ENCODE measurements at places on chromosomes 1 and 21.

- DNase-seq = peak; percentile 15
Observed at GRCh38 chr1:81801651-81802456, 1.1 kb downstream of the ADGRL2 start.

- DNase-seq = no peak
Observed at GRCh38 chr1:29569971-29570634, 333.8 kb downstream of the PTPRU start.

DNA sequence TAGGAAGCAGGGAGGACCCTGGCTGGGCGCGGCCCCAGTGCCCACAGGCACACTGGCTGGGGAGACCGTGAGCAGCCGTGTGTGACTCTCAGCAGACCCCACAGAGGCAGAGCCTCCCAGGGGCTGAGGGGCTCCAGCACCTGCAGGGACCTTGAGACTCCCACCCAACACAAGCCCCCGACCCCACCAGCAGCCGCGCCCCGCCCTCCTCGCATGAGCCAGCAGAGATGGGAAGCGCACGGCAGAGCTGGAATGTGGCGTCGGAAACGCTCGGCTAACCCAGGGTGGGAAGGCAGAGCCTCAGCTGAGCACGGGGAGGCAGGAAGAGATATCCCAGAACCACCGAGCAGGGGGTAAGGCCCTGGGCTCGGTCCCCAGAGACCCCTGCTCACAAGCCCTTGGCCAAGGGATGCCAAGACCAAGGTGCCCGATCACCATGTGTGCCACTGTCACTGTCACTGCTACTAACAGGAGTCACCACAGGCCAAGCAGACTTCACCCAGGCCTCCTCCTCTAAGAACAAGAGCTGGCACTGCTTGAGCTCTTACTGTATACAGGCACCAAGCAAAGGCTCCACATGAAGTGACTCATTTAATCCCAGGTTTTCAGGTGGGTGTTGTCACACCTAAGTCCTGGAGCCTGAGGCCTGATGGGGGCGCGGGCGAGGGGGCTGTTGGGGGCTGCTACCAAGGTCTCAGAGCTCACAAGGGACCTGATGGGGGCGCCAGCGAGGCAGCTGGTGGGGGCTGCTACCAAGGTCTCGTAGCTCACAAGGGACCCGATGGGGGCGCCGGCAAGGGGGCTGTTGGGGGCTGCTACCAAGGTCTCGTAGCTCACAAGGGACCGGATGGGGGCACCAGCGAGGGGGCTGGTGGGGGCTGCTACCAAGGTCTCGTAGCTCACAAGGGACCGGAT, 20.1 kb downstream of the MEGF6 start:
- no peak for DNase-seq

- DNase-seq = no peak
Observed at GRCh38 chr1:229344937-229345684, 2.3 kb upstream of the CCSAP start.

DNA sequence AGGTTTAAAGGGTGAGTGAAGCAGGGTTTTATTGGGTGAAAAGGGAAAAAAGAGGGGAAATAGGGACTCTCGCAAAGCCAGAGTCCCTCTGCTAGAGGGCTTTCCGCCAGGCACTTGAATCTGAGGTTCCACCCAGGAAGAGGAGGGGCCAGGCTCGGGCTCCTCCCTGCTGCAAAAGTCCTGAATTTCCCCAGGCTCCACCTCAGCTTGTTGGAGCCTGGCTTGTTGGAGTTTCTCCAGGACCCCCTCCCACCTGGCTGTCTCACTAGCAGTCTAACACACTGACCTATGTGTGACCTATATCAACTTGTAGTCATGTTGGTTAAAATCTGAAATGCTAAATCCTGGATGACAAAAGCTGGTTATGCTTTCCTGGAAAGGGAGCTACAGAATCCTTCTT, 25.5 kb downstream of the GBP2 start:
- no peak for DNase-seq

DNA sequence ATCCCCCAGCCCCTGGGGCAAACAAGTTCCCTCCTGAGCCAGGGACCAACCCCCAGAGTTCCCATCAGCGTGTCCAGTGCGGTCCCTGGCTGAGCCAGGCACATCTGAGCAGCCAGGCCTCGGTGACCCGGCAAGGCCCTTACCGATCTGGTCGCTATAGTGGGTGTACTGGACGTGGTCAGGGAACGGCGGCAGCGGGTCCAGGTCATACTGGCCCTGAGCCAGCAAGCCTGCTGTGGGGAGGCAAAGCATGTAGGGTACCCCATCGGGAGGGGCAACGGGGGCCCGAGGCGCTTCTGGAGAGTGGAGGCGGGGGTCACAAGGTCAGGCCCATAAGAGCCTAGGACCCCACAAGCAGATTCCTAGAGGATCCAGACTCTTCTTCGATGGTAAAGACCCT, 3.5 kb downstream of the MFAP2 start:
- no peak for DNase-seq

GRCh38 chr1:93440272-93440671, 7.6 kb upstream of the FNBP1L start:
- DNase-seq = no peak

DNA sequence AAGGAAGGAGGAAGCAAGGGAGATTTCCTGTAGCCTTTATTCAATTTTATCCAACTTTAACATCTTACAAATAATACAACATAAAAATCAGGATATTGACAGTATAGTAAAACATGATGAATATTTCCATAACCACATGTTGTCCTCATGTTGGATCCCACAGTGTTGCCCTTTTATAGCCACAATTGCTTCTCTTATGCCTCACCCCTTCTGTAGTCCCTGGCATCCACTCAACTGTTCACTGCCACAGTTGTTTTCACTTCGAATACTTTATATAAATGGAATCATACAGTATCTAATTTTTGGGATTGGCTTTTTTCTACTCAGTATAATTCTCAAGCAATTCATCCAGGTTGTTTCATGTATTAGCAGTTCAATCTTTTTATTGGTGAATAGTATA, 44.8 kb downstream of the SRSF11 start:
- DNase-seq = no peak

DNA sequence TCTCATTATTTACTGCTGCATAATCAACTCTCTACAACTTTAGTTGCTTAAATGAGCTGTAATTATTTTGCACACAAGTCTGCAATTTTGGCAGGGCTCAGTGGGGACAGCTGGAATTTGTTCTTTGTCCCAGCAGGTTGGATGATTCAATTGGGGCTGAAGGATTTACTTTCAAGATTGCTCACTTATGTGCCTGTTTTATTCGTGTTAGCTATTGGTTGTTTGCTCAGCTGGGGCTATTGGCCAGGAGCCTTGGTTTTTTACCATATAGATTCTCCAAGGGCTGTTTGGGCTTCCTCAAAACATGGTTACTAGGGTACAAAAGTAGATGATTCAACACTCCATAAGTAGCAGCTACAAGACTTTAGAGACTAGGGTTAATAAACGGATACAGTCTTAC, 13.4 kb downstream of the OR10R2 start:
- no peak for DNase-seq

GRCh38 chr1:113416496-113416895, 26.2 kb downstream of the MAGI3 start:
- no peak for DNase-seq

GRCh38 chr1:208009303-208009702, 98.4 kb upstream of the CD34 start:
- DNase-seq = no peak

- DNase-seq = no peak
Observed at GRCh38 chr1:60848583-60849188, 233.7 kb upstream of the NFIA start.

DNA sequence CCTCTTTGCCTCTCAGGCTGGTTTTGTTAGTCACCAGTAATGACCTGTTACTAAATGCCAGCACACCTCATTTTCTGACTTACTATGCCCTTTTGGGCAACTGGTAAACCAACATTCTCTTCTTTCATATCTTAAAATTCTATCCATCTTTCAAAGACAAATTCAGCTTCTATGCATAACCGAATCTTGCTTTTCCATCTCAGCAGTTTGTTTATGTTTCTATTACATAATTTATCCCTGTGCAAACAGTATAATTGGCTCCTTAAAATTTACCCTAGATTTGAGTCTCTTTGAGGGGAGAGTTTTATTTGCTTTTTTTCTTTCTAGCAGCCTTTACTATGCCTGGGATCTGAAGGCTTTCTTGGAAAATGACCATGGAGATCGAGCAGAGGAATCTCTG, 58.5 kb upstream of the SIPA1L2 start:
- no peak for DNase-seq

- peak; percentile 68 for DNase-seq
Observed at GRCh38 chr1:201328576-201328975, 45.3 kb downstream of the PKP1 start.

GRCh38 chr1:93207211-93207610, 26.7 kb downstream of the CCDC18 start:
- no peak for DNase-seq

DNA sequence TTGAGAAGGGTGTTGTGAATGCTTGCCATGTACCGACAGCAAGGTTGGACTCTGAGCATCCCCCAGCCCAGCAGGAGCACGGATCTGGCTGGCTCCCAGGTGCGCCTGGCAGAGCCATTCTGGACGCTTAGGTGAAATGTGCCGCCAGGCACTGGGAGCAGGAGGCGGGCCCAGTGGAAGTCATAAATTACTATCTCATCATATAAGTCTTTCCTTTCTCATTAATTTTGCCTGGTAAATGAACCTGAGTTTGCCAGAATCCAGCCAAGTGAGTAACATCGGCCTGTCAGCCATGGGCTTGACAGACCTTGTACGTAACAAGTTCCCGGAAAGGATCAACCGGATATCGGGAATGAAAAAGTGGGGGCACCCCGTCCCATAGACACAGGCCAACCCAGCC, 179.5 kb upstream of the ARHGEF16 start:
- no peak for DNase-seq

- peak; percentile 22 for DNase-seq
Observed at GRCh38 chr1:68173936-68174737, 58.2 kb downstream of the WLS start.

- peak; percentile 80 for DNase-seq
Observed at GRCh38 chr1:205977402-205978014, 25.7 kb downstream of the RAB7B start.

DNA sequence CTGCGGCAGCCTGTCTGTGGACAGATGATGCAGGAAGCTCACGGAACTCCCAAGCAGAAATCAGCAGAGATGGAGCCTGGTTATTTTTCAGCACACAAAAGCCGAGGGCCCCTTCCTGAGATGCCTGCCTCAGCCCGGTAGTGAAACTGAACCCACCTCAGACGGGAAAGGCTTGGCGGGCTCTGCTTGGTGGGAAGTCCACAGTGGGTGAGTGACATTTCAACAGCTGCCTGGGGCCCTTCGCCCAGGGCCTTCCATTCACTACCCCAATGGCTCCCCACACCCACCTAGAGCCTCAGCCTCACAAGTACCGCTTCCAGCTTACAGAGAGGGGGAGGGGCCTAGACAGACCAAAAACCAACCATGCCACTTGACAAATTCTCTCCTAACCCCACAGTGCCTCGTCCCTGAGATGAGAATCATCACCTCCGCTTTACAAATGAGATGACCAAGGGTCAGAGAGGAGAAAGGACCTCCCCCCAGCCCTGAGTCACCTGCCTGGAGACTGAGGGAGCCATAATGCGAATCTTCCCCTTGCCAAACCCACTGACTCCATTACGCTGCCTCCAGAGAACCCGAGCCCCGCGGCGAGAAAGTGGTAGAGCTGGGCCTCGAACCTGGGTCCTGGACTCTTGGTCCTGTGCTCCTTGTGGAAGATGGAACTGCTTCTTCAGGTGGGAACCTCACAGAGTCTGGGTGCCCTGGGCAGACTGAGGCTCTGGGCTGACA, 3.4 kb upstream of the ECE1 start:
- DNase-seq = no peak

DNA sequence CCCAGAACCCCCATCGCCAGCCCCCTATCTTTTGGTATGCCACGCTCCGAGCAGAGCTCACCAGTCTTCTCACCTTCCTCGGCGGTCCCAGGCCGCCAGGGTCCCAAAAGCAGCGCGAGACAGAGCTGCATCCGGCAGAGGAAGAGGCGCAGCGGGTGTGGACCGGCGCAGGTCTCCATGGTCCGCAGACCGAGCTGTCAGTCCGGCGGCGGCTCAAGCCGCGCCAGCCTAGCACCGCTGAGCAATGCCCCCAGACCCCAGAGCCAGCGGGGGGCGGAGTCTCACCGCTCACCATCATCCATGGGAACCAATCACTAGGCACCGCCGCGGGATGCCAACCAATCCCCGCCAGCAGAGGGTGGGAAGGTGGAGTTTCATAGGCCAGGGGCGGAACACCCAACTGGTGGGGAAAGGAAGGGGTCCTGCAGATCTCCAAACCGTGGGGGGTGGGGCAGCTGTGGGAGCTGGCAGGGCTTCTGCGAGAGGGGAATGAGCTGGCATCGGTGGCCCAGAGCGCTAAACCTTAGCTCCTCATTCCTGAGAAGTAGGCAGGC, at the start of gene EPHA10:
Gene EPHA10 (minus strand): TSS at position 233 of the 554 bp plus-strand sequence. CDS start 54 bp downstream, at position 179.
- peak; percentile 87 for DNase-seq

DNA sequence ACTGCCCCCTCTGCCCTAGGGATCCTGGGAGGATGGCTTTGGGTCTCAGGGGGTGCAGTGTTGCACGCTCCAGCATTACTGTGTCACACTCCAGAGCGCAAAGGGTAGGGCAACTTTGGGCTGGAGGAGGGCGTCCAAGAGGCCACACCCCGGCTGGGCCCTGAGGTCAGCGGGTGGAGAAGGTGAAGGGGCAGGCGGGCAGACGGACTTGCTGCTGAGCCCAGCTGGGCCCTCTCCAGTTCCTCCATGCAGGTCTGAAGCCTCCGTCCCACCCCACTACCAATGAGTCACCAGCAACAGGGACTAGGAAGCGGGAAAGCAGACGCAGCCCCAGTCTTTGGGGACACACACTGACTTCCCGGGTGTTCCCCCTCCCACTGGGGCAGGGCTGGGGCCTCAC, 116.0 kb downstream of the CASZ1 start:
- DNase-seq = no peak

DNA sequence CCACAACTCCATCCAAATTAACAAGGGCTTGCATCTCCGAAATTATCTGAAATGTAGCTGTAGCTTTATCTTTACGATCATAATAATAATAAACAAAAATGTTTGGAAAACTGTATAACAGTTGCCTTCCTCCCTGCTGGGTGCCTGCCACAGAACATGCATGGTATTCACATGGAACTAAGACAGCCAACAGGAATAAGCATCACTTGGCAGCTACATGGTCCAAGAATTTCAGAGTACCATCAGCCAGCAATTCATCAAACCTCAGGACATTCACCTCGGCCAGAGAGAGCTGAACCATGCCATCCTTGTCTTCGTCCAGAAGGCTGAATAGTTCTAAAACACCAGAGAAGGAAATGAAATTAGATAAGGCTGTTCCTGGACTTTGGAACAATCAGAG, 122.7 kb downstream of the CAPN8 start:
- no peak for DNase-seq

DNA sequence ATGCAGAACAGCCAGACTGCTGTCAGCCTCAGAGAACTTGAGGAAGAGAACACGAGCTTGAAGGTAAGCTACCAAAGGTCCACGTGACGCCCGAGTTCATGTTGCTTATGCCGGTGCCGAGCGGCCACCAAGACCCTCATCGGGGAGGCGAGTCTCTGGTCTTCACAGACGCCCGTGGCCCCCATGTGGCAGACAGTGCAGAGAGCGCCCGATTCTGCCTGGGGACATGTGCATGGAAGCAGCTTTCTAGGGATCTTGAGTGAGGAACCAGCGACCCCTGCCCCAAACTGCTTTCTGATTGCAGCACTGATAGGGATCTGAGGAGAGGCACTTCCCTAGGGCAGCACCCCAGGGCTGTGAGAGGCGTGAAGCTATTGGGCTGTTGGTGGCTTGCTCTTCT, 56.3 kb upstream of the DIP2A start:
- no peak for DNase-seq

GRCh38 chr21:32120230-32120629, 158.6 kb downstream of the MIS18A start:
- no peak for DNase-seq
